Smooth muscle cell of the brain vasculature (primary cell): ENCODE measurements at places on chromosomes 7 and 10.

DNA sequence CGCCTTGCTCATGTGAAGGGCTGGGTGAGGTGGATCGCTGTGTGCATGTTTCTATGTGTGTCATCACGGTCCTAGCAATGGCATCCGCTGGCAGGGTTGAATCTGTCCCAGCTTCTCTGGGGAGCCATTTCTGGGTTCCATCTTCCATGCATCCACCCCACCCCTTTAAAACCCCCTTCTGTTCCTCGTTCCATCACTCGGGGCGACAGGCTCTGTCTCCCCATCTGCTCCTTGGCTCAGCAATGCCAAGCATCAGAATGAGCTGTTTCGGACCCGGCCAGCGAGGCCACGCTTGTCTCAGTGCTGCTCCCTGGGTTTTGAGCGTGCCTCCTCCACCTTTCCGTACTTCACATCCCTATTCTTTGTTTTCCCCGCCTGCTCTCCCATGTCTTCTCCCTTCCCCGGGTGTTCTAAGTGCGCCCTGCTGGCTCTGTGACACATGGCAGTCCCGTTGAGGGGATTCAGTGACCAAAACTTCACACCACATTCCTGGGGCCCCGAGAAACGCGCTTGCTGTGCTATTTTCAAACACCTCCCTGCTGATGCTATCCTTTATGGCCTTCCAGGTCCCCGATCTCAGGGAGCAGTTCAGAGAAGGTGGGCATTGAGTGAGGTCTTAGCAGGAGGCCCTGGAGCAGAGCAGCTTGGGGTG lies 554.1 kb upstream of the FOXK1 start:
- no peak for DNase-seq

GRCh38 chr7:105131890-105132289 lies 117.9 kb downstream of the KMT2E start:
- no peak for DNase-seq

DNA sequence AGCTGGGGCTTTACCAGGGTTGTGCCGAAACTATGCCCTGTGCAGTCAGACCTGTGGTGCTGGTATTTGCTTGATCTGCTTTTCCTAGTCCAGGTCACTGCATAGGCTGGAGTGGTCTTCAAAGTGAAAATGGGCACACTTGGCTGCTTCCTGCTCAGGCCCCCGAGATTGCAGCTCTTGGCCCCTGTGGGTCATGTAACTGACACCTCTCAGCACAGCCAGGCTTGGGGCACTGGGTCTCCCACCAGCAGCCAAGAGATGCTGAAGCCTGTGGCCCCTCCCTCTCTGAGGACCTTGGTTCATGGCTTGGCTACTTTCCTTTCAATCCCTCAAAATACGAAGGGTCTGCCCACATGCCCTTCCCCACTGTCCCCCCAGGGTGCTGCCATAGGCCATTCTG lies 33.7 kb downstream of the PDIA4 start:
- DNase-seq: no peak

GRCh38 chr7:70040970-70041766 lies 442.9 kb downstream of the AUTS2 start:
- DNase-seq: no peak

DNA sequence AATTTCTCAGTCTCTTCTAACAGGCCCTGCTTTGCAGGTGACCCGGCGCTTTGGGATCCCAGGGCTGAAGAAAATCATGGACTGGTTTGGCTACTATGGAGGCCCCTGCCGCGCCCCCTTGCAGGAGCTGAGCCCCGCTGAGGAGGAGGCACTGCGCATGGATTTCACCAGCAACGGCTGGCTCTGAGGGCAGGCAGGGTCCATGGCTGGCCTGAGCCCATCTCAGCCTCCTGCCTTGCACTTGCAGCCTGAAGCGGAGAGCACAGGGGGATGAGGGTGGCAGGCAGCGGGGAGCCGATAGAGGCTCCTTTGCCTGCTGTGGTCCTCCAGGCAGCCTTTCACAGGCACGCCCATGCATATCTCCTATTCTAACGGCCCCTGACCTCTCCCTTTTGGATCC lies 21.8 kb downstream of the MORN4 start:
- no peak for DNase-seq

DNA sequence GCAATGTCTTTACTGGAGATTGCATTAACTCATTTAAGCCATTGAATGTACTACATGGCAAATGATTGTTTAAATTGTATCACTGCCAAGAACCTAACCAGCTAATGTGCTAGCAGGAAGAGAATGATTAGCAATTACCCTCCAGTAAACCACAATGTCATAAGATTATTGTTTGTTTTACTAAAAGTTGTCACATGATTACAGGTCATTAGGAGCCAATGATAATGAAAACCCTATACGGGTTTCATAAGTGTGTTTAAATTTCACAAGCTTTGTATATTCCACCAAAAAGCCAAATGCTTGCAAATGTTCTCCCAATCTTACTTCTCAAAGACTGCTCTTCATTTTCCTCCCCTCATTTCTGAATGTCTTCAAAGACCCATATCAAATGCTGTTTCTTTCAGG lies 76.5 kb upstream of the PPP1R3C start:
- DNase-seq: no peak

DNA sequence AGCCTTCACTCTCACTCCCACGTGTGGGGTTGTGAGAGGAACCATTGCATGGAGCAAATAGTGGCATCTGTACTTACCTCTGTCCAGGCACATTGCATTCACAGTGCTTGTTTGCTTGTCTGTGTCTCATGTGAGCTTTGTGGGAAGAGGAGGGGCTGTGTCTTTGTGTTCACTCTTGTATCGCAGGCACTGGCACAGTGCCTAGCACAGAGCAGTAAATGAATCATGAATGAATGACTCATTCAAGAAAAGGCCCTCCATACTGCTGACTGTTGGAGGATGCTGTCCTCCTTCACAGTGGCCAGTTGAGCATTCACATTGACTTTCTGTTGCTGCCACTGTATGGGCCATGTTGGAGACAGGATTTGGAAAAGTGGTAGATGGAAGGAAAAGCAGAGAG lies 125.3 kb downstream of the SORCS3 start:
- no peak for DNase-seq

DNA sequence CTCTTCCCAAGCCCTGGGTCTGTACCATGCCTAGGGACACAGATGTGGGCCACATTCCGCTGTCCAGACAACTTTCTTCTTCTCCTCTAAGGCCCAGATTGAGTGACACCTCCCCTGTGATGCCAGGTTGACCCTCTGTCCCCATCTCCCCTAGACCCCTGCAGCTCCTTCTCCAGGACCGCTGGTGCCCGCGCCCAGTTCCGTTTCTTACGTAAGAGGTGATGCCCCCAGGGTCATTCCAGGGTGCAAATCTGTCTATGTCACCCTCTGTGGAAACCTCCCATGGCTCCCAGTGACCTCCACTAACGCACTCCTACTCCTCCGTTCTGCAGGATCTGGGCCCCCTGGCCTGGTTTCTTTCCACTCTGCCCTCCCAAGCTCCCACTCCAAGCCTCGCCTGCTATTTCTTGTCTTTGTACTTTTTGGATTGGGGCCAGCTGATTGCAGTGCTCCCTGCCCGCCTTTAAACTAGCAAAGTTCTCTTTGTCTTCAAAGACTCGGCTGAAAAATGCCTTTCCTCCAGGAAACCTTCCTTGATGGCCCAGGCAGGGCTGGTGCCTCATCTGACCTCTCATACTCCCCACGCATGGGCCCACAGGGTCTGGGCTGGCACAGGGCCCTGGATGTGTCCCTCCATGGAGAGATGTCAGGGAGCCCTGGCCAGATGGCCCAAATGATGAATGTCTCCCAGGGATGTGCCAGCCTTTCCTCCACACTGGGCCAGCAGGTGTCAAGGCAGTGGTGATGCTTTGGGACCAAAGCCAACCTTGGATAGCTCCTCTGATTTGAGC lies 21.3 kb upstream of the ELN start:
- DNase-seq: no peak

- DNase-seq: no peak
Observed at GRCh38 chr7:55030314-55030713, 11.5 kb downstream of the EGFR start.

DNA sequence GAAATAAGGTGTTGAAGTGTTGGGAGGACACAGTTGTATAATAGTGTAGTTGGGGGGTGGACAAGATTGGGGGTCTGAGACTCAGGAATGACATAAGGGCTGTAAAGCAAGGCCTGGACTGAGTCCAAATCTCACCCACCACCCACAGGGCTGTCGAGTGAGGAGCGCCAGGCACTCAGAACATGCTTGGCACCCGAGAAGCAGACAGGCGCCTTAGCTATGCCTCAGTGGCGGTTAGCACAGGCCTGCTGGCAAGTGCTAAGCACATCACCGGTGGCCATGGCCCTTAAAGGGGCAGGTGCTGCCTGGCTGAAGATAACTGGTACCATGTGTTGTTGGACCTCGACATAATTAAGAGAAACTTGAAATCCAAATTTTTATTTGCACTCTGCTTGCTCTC lies 90.7 kb downstream of the COL13A1 start:
- no peak for DNase-seq

- no peak for DNase-seq
Observed at GRCh38 chr7:102418592-102418991, 14.8 kb upstream of the ORAI2 start.
